Cortex of kidney (tissue), 1 donor: ENCODE measurements at places on chromosomes 1 and 21.

DNA sequence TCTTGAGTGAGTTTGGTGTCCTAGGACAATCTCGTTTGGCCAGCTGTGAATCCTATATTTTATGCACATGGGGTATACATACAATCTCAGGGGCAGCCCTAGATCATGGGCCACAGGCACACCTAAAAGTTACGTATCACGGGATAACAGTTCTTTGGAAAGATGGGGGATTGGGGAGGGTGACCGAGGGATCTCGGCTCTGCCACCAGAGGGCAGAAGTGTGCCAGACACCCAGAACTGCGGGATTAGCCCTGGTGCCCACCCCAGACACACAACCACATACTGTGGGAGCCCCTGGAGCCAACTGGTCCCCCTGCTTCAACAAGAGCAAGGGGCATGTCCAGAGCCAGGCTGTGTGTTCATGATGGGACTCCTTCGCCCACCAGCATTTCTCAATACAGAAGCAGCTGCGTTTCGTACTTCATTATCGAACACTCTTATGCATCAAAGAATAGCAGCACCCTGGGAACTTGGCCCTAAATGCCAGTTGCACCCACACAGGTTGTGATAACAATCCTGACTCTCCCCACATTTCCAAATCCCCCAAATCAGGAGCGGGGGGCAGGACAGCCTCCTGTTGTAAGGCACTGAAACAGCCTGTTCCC, 37.4 kb downstream of the TMCO4 start:
- no peak for DNase-seq

GRCh38 chr1:204313675-204314074, 46.1 kb downstream of the PLEKHA6 start:
- DNase-seq = no peak

DNA sequence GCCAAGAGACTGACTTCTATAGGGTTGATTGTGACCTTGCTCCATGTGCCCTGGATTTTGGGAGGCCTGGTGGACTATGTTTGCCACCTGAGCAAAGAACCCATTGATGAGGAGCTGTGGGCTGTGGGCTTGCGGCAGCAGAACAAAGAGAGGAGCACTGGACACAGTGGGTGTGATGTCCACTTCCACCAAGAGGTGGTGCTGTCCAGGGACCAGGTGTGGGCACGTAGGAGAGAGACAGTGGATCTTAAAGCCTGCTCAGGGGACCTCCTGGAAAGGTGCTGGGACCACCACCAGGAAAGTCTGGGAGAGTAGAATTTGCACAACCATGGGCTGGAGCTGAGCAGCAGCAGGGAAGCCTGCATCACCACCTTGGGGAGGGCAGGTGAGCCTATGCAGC, 106.7 kb upstream of the ETS2 start:
- no peak for DNase-seq

DNA sequence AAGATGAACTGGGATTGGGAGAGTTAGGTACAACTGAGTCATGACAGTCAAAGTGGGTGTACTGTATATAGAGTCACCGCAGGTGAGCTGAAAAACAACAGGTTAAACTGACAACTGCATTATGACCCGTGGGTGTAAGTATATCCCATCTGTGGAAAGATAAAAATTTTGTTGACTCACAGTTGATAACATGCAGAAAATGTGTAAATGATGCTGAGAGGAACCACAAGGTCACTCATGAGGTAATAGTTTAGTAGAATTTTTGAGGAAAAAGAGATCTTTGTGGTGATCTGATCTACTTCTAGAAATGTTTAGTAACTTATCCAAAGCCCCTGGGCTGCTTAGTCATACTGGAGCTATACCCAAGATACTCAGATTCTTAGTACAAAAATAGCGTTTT, 838 bp downstream of the OR2C3 start:
- DNase-seq = no peak

GRCh38 chr1:39262802-39263201, 58.3 kb downstream of the MACF1 start:
- no peak for DNase-seq

GRCh38 chr1:192527950-192528349, 47.6 kb upstream of the RGS1 start:
- no peak for DNase-seq

- DNase-seq = no peak
Measured at GRCh38 chr1:11704691-11705475, 13.4 kb downstream of the DRAXIN start.

DNA sequence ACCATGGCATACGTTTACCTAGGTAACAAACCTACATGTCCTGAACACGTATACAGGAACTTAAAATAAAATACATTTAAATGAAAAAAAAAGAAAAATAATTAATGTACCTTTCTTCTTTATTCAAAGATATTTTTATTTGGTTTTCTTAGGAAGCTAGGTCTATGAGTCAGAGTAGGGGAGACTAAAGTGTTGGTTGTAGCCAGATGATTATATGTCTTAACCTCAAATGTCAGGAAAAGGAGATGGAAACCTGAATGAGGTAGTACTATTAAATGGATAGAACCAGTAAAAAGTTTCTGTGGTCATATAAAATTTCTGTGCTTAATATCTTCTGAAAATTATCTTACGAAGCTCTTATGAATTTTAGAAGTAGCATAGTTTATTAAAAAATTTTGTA, 275.8 kb downstream of the KCTD3 start:
- DNase-seq = no peak

DNA sequence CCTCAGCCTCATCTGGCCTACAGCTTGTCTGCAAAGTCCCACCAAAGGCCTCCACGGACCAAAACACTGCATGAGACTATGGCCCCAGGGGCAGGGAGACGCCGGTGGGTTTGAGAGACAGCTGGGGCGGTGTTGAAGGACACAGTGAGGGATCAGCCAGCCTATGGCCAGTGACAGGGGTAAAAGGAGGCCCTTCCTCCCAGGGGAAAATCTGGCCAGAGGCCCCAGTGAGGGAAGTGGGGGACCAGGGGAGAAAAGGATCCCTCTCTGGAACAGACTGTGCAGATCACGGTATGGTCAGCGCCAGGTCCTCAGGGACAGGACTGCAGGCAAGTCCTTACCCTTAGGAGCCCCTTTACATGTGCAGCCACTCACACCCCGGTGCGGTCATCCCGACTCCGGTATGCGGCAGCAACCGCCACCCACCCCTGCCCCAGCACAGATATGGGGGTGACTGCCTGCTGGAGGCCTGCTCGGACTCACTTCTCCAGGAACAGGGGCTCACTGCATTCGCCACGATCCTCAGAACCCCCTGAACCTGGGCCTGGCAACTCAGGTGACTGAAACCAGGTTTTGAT, 1.3 kb downstream of the CERS2 start:
- no peak for DNase-seq

GRCh38 chr1:85087659-85088407, 39.5 kb upstream of the MCOLN3 start:
- DNase-seq = no peak

- DNase-seq = no peak
Measured at GRCh38 chr1:41637367-41637766, 152.9 kb upstream of the EDN2 start.

DNA sequence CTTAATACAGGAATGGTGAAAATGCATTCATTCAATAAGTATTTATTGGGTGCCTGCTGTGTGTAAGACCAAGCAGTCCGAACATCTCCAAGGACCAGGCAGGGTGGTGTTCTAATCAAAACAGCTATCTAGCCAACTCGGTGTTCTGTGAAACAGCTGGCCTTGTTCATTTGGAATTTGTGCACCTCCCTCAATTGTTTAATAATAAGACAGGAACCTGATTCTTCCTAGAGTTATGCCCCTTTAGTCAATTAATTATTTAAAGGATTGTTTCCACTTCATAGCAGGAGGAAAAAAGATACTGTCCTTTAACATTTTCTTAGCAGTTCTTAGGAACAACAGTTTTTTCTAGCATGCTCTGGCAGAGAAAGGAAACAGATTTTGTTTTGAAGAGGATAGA, 30.4 kb downstream of the S100A10 start:
- no peak for DNase-seq

DNA sequence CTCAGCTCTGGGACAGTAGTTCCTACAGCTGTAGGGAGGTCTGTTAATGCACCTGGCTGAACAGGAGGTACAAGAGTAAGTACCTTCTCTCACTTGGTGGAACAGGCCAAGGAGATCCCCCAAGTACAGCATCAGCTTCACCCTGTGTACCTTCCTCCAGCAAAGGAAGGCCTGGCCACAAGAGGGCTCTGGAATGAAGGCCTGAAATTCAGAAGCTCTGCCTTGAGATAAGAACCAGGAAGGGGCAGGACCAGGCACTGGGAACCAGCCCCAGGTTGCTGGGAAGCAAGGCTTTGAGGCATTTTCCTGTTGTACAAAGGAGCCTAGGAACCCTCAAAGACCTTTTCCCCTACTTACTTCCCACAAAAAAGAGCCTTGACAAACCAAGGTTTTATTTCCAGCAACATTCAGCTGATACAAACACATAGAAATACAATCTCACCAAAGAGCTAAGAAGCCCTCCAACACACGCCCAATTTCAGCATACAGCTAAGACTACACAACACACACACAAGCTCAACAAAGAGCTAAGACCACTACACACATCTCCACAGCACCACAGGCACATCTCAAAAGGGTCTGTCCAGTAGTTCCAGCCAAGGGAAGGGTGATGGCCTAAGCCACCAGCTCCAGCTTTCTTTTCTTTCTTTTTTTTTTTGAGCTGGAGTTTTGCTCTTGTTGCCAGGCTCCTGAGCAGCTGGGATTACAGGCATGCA, 23.5 kb downstream of the F11R start:
- DNase-seq = no peak

- no peak for DNase-seq
Measured at GRCh38 chr21:16570171-16570570, 840.4 kb downstream of the USP25 start.

GRCh38 chr1:5347726-5348125, 644.5 kb downstream of the NPHP4 start:
- DNase-seq = no peak

- no peak for DNase-seq
Measured at GRCh38 chr1:230231774-230232145, 164.7 kb downstream of the GALNT2 start.

- DNase-seq = no peak
Measured at GRCh38 chr1:158457246-158457645, 4.4 kb upstream of the OR10K1 start.

- no peak for DNase-seq
Measured at GRCh38 chr1:24911651-24912155, 18.4 kb downstream of the RUNX3 start.

DNA sequence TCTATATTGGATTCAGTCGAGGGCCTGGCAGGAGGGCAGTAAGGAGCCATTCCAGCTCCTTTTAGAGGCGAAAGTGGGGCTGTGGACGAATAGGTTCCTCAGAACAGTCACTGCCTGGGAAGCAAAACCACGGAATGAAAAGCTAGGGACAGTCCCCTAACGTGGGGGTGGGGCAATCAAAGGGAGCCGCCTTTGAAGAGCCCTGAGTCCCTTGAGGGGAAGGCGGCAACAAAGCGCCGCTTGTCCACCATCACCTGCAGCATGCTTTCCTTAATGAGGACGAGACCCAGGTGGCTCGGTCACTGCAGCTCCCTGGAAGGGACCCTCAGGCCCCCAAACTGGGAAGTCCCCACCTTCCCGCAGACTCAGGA, 184.7 kb downstream of the ETS2 start:
- no peak for DNase-seq

DNA sequence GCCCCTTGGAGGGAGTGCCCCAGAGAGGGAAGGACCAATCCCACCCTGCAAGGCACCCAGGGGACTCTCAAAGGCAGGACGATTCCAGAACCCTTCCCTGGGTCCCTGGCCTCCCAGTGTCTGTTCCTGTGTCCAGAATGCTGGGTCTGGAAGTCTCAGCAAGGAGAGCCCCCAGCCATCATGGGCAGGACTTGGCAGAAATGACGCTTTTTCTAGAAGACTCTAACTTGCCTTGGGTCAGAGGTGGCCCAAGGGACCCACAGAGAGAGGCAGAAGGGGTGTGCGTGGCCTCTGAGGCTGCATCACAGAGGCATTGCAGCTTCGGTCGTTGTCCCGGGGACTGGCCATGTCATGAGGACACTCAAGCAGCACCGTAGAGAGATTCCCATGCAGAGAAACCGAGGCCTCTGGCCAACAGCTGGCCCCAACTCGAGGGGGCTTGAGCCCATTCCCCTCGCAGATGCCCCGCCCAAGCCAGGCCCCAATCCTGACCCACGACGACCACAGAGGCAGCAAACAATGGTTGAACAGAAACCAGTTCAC, 57.8 kb downstream of the WNT9A start:
- DNase-seq = no peak

DNA sequence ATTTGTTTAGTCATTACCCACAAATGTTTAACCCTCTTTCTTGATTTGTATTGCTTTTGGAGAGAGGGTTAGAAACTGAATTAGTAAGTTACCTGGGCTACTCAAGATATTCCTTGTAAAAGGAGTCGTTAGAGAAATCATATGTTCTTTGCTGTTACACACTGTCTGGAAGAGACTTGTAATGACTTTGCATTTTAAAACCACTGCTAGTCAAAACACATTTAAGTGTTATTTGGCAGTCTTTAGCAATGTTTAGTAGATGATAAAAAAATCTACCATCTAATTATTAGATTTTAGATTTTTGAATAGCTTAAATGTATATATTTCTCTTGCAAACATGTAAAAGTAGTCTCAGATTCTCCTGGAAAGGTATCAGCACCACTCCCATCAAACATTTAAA, 6.6 kb downstream of the OSBPL9 start:
- DNase-seq = no peak

DNA sequence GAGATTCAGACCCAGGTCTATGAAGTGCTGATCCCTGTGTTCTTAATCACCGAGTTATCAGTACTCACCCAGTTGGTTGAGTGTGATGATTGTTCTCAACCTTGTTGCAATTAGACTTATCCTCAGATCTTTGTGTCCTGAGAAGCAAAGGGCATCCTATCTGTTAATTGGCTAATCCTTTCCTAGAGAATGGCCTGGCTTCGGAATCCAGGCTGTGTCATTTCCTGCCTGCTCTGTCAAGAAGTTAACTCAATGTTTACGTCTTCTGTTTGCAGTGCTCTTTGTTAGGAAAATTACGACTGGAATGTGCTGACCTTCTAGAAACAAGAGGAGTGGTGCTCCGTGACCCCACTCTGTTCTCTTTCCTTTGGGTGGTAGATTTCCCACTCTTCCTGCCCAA, 14.7 kb downstream of the GAS5 start:
- no peak for DNase-seq

GRCh38 chr1:9759939-9760338, 63.8 kb downstream of the CLSTN1 start:
- no peak for DNase-seq

DNA sequence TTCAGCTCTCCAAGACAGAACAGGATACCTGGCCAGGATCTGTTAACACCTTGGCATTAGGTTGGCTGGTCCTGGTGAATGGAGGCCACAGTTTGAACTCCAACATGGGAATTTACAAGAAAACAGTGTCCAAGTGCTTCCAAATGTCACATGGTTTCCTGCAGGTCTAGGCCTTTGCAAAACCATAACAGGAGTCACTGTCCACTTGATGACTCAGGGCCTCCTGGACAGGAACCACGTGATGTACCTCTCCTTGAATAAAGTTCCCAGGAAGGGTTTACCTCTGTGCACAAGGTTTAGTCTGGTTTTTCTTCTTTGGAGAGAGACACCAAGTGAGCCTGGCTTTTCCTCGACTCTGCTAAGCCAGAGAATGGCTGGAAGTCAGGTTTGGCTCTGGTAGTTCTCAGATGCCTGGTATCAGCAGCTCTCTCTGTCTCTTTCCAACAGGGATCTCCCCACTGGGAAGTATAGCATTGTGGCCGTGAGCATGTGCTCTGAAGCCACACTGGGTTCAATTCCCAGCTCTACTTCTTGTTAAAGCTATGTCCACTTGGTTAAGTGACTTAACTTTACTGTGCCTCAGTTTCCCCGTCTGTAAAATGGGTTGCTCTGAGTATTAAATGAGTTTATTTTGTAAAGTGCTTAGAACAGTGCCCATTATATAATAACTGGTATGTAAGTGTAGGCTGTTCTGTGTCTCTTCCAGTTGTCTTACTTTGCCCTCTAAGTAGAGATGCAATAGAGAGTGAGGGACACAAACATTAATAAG, 27.3 kb upstream of the TMEM61 start:
- no peak for DNase-seq
